ENCODE measurements at places on chromosomes 5 and 9.

- DNase-seq: no peak
Measured at GRCh38 chr9:34400686-34401602, 24.2 kb upstream of the MYORG start.

DNA sequence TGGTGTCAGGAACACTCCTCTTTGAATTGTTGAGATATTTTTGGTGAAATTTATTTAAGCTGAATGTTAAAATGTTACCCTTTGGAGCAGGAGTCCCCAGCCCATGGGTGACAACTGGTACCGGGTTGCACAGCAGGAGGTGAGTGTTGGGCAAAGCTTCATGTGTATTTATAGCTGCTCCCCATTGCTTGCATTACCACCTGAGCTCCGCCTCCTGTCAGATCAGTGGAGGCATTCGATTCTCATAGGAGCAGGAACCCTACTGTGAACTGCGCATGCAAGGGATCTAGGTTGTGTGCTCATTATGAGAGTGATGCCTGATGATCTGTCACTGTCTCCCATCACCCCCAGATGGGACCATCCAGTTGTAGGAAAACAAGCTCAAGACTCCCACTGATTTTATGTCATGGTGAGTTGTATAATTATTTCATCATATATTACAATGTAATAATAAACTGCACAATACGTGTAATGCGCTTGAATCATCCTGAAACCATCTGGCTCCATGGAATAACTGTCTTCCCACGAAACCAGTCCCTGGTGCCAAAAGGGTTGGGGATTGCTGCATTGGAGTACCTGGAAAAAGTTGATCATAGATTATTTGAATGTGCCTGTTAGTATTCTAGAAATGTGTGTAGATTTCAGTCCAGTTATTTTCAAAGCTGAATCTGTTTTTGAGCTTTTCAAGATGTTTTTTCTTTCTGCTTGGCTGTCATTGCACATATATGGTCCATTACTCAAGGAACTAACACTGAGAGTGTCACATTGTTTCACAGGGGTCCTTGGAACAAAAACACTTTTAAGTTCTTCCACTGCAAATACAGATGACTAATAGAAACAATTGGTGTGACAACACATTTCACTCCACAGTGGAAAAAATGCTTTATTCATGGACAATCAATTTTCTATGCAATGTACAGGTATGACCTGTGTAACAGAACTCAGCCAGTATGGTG is 104.6 kb upstream of the TNFAIP8 start:
- DNase-seq: no peak

DNA sequence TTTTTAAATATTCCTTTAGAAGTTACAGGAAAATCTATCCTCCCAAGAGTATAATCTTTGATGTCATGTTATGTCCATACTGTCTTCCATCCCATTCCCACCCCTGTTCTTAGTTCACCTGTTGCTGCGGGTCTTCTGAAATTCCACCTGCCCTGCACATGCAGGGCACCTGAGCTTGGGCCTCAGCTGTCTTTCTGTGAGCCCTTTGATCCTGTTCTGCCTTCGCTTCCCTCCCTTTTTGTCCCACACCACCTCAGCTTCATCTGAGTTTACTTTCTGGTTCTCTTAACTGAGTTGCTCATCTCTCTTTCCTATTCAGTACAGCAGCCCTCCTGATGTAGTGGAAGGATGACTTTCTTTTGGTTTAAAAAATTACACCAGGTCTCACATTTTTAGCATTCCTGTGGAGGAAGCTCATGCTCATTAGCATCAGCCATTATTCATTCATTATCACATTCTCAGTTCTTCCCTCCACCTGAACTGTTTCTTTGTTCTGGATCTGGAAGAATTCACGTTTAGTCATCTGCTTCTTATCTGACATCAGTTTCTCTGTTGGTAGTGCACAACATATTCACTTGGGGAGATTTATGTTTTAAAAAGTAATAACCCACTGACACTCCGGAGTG is 211.0 kb downstream of the ADCY2 start:
- peak; percentile 41 for DNase-seq

DNA sequence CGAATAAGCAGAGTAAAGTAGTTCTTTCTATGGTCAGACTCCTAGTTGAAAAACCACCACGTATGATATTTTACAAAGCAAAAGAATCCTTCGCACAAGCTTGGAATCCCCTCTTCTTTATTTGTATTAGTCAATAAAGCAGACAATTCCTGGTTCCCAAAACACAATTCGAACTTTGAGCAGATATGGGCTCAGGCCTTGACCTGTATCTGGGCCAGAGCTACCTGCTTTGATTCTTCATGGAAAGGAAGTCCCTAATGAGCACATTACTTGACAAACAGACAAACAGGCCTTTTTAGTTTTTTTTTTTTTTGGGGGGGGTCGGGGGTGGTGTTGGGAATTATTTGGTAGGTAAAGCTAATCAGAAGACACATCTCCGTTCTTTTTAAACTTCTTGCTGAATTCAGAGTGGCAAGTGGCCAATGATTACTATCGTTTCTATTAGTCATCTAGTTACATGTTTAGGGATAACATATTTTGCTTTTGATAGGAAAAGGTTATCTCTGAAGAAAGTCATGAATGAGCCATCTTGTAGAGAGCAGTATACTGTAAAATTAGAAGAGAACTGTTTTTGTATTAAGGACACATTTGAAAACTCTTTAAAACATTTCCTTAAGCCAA is 116.6 kb upstream of the HMHB1 start:
- no peak for DNase-seq

DNA sequence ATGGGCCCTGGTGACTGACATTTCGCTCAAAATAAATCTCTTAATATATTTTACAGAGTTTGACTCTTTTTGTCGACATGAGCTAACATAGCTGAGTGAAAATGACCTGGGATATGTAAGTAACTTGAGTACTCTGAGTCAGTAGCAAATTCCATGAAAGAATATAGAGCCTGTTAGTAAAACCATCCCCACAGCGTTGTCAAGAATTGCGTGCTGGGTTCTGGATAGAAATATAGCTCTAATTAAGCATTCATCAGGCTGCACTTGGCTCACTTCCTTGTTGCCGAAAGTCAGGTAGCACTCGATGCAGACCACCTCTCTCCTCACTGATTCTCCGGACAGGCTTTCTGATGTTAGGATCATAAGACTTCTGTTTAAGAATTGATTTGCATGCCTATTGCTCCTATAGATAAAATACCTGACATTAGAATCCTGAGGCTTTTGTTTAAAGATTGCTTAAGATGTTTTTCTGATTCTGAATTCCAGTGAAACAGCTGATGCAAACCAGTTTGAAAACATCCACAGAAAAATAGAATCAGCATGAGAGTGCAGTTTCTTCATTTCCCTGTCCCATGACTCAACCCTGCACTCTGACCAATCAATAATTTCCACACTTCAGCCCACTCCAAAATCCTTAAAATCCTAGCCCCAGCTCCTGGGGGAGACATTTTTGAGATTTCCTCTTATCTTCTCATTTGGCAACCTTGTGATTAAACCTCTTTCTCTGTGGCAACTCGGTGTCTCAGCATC is 310.6 kb downstream of the DIRAS2 start:
- DNase-seq: peak; percentile 36

GRCh38 chr5:91219091-91219802 is 163.9 kb downstream of the ARRDC3 start:
- DNase-seq: no peak

- DNase-seq: no peak
Measured at GRCh38 chr5:150583541-150584225, 56.8 kb upstream of the SYNPO start.

DNA sequence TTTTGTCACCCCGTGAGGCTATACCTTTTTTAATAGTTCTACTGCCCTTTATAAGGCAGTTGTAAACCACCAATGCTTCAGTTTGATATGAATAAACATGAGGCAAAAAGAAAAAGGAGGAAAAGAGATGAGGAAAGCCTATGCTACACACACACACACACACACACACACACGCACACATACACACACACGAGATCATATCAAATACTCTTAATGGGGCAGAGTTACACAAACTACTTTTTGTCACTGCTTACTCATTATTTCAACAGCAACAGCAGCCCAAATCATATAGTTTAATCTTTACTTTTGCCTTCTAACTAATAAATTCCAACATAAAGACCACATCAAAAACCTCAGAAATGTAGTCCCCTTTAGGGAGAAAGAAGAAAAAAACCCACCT is 116.8 kb upstream of the PAM start:
- DNase-seq: no peak

GRCh38 chr9:121246821-121247561 is 21.0 kb upstream of the GSN start:
- peak; percentile 42 for DNase-seq

DNA sequence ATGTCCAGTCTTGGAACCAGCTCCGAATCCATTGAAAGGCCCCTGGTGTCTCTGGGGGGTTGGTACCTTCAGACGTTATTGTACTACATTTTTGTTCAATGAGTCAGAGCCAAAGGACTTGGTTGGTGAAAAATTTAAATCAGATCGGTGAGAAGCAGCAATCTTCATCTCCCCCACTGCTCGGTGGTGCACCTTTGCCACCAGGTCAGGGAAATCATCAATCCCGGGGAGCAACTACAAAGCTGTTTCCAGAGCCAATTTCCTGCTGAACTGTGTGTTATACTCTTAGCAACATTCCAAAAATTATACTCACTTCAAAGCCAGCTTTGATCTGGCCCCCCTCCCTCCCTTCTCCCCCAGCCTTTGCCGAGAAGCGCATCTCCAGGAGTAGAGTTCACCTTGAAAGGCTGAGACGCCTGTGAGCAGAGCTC is 375.2 kb upstream of the WWC1 start:
- peak; percentile 72 for DNase-seq

- DNase-seq: no peak
Measured at GRCh38 chr5:160651692-160652645, 200.0 kb downstream of the ATP10B start.
